ENCODE measurements at places on chromosomes 16 and 17.

DNA sequence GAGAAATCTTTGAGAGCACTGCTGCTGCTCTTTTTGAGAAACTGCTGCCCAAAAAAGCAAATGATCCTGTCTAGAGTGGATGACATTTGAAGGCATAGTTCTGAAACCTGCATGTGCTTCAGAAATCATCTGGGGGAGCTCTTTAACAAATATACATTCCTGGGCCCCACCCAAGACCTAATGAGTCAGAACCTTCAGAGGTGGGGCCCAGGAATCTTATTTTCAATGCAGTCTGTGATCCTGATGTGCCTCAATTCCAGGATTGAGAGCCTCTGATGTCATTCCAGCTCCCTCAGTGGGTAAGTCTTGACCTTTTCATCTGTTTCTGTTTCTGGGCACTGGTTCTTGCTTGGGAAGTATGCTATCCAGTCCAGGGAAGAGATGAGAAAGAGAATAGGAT, 42.3 kb downstream of the HNF1B start:
- no peak overlapping the region for H3K27ac ChIP-seq
- H3K36me3 ChIP-seq, result no peaks in the 10 kb centered on the region
- no peak overlapping the region for H3K4me3 ChIP-seq
- H3K27me3 ChIP-seq, result peaks cover 29% of the 10 kb centered on the region

DNA sequence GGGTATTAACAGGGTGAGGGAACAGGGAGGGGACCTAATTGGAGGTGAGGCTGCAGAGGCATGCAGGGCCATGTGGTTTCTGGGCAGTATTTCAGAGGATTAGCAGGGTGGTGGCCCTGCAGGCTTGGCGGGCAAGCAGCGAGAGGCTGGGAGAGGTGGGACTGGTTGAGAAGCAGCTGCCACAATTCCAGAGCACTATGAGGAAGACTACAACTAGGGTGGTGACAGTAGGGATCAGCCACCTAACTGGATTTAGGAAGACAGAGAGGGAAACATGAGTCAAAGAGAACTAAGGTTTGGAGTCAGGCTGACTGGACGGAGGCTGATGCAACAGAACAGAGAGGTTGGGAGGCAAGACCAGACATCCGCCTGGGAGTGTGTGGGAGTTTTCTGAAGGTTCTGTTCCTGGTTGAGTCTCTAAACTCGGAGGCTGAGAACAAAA, 12.3 kb downstream of the ALOXE3 start:
- H3K4me3 ChIP-seq, result no peak overlapping the region
- no peak for DNase-seq
- peaks cover under 1% of the 10 kb centered on the region for H3K4me1 ChIP-seq
- H3K27me3 ChIP-seq, result peaks cover 17% of the 10 kb centered on the region
- no peaks in the 10 kb centered on the region for H3K36me3 ChIP-seq
- H3K27ac ChIP-seq, result no peak overlapping the region

- no peaks in the 10 kb centered on the region for H3K36me3 ChIP-seq
- H3K4me3 ChIP-seq, result no peak overlapping the region
- H3K4me1 ChIP-seq, result peaks cover 16% of the 10 kb centered on the region
Observed at GRCh38 chr16:56636616-56637413, 1.7 kb upstream of the MT1A start.

- no peak overlapping the region for H3K27ac ChIP-seq
- no peaks in the 10 kb centered on the region for H3K27me3 ChIP-seq
- H3K4me3 ChIP-seq, result no peak overlapping the region
- no peak for DNase-seq
Observed at GRCh38 chr17:78857266-78857665, 16.7 kb upstream of the USP36 start.

DNA sequence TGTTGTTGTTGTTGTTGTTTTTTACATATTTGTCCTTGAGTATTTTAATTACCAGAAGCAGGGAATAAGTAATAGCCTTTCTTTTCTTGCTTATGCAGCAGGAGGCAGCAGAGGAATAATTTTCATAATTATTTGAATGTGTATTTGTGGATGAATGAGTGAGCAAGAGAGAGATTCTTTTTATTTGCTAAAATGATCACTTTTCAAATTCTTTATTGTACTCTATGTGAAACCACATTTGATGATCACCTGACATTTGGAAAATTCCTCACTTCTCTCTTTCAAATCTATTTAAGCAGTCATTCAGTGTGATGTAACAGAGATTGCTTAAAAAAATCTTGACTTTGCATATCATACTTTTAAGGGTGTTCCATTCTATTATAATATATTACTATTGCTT, 223.6 kb downstream of the BCAS3 start:
- H3K4me1 ChIP-seq, result peaks cover 3% of the 10 kb centered on the region
- no peak for DNase-seq
- H3K36me3 ChIP-seq, result peaks cover 4% of the 10 kb centered on the region

DNA sequence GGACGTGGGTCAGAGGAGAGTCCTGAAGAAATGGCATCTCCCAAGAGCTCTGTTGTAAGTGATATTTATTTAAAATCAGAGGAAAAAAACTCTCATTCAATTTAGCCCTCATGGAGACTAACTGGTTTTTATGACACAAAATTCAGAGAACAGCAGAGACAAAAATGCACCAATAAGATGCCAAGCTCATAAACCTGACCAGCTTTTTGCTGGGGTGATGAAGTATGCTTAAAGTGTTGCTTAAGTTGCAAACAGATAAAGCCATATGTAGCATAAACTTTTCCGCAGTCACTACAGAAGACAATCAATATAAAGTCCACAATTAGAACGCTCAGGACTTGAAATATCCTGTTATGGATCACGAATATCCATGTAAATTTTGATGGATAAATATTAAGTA, 124.0 kb upstream of the CORO6 start:
- no peaks in the 10 kb centered on the region for H3K36me3 ChIP-seq
- no peak for DNase-seq
- peak overlapping the region; percentile 84 for H3K27ac ChIP-seq
- H3K27me3 ChIP-seq, result no peaks in the 10 kb centered on the region
- H3K4me1 ChIP-seq, result peaks cover 35% of the 10 kb centered on the region

GRCh38 chr17:16924696-16925440, 47.0 kb downstream of the TNFRSF13B start:
- H3K4me1 ChIP-seq, result peaks cover 2% of the 10 kb centered on the region
- DNase-seq, result no peak
- no peak overlapping the region for H3K4me3 ChIP-seq
- no peaks in the 10 kb centered on the region for H3K36me3 ChIP-seq
- H3K27ac ChIP-seq, result no peak overlapping the region
- no peaks in the 10 kb centered on the region for H3K27me3 ChIP-seq

DNA sequence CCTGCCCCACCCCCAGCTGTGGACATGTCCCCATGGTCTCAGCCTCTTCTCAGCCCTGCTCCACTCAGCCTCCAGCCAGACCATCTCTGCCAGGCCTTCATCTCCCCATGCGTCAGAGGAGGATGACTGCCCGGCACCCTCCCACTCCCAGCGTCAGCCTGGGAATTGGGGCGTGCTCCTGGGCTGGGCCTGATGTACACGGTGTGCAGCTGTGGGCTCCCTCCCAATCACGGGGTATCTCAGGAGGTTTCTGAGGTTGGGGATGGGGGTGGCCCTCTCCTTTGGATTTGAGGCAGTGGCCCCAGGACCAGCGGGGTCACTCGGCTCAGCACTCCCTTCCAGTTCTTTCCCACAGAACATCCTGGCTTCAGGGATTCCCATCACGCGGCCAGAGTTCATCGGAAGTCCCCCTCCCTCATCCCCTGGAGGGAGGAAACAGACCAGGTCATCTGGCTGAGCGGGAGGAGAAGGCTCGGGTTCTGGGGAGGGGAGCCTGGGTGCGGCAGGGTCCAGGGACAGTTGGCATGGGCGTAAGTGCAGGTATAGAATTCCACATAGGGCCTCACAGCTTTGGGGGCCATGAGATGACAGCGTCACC, 36.9 kb downstream of the SOCS3 start:
- peaks cover 3% of the 10 kb centered on the region for H3K27me3 ChIP-seq
- no peak overlapping the region for H3K27ac ChIP-seq
- no peak for DNase-seq
- peaks cover 17% of the 10 kb centered on the region for H3K4me1 ChIP-seq
- no peaks in the 10 kb centered on the region for H3K36me3 ChIP-seq

DNA sequence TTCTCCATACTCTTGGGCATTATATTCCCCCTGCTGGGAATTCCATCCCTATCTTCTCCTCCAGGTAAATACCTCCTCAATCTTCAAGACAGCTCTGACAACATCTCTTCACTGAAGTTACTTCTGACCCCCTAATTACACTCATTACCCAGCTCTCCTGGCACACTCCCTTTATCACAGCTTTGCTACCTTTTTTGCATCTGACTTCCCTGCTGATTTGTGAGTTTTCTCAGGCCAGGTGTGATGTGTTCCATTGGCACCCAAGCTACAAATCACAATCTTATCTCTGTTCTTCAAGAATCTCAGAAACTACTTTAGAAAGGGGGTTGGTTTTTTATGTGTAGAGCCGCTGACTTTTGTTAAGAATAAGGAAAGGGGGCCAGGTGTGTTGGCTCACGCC, 14.0 kb downstream of the CLEC19A start:
- no peak overlapping the region for H3K27ac ChIP-seq
- no peaks in the 10 kb centered on the region for H3K27me3 ChIP-seq
- no peak overlapping the region for H3K4me3 ChIP-seq
- DNase-seq, result no peak

GRCh38 chr17:21689604-21690003, 2.7 kb upstream of the KCNJ18 start:
- H3K27me3 ChIP-seq, result peaks cover 4% of the 10 kb centered on the region
- H3K4me1 ChIP-seq, result no peaks in the 10 kb centered on the region
- DNase-seq, result no peak
- H3K4me3 ChIP-seq, result no peak overlapping the region
- H3K27ac ChIP-seq, result no peak overlapping the region

- H3K4me3 ChIP-seq, result peak overlapping the region; percentile 34
- H3K36me3 ChIP-seq, result no peaks in the 10 kb centered on the region
- H3K27me3 ChIP-seq, result peaks cover 53% of the 10 kb centered on the region
- no peak for DNase-seq
- H3K27ac ChIP-seq, result no peak overlapping the region
Observed at GRCh38 chr17:49439305-49439672, 24.6 kb upstream of the PHB1 start.

DNA sequence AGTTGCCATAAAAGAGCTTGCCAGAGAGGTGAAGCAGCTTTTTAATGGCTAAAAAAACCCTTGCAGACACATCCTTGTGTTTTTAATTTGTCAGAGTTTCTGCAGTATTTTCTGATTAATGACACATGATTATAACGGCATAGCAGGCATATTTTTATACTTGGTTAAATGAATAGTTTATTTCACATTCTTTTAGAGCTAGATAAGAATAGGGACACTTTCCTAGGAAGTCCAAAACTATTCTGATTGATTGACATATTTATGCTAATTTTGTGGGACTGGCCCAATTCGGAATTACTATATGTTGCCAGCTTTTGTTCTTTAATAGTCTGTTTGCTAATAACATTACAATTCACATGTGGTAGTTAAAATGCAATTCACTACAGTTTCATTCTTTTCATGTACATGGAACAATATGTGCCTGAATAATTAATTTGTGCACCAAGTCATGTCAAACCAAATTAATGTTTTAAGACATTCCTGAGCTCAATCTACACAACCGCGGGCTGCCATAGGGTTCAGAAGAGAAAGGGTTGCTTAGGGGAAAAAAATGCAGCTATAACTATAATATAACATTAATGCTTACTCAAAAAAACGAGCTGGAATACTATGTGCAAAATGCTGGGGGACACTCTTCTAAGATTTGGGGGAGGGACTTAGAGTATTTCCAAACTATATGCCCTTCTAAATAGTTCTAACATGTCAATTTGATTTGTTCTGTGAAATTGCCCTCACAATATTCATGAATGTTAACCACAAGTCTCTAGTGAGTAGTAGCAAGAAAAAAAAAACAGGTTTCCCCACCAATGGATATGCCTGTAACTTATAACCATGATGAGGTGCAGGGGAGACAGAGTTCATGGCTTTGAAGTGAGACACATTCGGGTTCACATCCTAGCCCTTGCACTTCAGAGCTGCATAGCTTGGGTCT, 305.4 kb downstream of the CEP112 start:
- no peaks in the 10 kb centered on the region for H3K27me3 ChIP-seq
- no peak overlapping the region for H3K4me3 ChIP-seq
- no peaks in the 10 kb centered on the region for H3K4me1 ChIP-seq
- H3K27ac ChIP-seq, result no peak overlapping the region
- H3K36me3 ChIP-seq, result no peaks in the 10 kb centered on the region

GRCh38 chr17:74748279-74748528, 224 bp upstream of the NHERF1 start:
- no peak for DNase-seq
- no peak overlapping the region for H3K27ac ChIP-seq
- H3K27me3 ChIP-seq, result no peaks in the 10 kb centered on the region
- H3K4me3 ChIP-seq, result peak overlapping the region; percentile 98

DNA sequence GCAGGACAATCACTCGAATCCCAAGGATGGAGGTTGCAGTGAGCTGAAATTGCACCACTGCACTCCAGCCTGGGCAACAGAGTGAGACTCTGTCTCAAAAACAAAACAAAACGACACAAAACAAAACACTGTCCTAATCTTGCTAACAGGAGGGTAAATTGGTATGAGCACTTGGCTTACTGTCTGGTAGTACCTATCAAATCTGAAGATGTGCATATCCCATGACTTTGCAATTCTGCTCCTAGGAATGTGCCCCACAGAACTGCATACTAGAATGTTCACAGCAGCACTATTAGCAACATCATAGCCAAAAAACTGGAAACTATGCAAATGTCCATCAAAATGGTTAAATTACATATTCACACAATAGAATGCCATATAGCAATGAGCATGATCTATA, 15.7 kb downstream of the MTSS2 start:
- H3K4me1 ChIP-seq, result no peaks in the 10 kb centered on the region
- H3K4me3 ChIP-seq, result no peak overlapping the region
- H3K36me3 ChIP-seq, result peaks cover 6% of the 10 kb centered on the region
- DNase-seq, result no peak
- no peak overlapping the region for H3K27ac ChIP-seq

- DNase-seq, result no peak
- peaks cover 34% of the 10 kb centered on the region for H3K4me1 ChIP-seq
- no peak overlapping the region for H3K27ac ChIP-seq
- no peak overlapping the region for H3K4me3 ChIP-seq
Observed at GRCh38 chr17:73226556-73227172, 33.8 kb downstream of the COG1 start.

DNA sequence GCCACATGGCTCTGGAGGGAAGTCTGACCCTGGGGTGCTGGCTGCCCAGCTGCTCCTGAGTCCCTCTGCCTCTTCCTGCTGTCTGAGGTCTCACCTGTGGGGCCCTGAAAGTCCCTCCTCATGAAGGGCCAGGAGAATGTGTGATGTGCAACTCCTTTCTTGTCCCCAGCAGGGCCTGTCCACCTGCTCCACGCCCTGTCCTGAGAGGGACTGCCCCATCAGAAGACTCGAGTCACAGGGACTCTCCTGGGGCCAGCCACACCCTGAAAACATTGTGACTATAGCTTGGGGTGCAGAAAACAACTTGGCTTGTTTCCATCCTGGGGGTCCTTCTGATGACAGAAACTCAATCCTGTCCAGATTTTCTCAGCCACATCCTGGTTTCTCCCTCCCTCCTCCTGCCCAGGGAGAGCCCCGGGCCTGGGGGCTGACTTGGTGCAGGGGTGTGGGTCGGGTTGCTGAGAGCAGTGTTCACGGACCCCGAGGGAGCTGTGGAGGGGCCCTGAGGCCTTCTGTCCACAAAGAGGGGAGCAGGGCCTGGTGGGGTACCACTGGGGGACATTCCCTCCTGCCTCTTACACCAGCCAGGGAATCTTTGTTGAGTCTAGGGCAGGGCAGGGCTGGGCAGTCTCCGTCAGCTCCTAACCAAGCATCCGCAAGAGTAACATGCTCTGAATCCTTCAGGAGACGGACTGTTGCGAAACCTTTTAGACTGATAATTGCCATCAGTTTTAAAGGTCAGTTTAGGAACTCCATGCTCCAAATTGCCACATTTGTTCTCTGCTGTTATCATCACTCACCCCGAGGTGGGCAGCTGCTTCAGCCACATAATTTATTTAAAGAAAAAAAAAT, 45.9 kb downstream of the NT5M start:
- no peak for DNase-seq
- H3K36me3 ChIP-seq, result no peaks in the 10 kb centered on the region
- H3K27me3 ChIP-seq, result no peaks in the 10 kb centered on the region
- H3K4me3 ChIP-seq, result no peak overlapping the region
